Activated CD4-positive, alpha-beta T cell treated with anti-CD3 and anti-CD28 coated beads, Interleukin-2, amount 10 ng/mL, durations not matched to agents 7 days and 5 days (primary cell): ENCODE measurements at places on chromosomes 3 and 15.

DNA sequence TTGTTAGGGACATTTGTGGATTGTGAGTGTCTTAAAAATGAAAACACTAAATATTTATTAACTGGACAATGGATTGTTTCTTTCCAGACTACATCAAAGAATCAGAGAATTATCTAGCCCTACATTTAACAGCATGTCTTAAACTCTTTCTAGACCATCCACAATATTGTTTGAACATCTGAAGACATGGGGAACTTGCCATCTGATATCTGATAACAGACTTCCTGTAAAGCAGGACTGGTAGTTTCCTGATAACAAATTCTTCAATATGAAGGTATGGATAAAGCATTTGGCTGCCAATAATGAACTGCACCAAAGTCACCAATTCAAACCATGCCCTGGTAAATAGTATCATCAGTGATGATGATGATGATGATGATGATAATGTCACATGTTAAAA is 26.2 kb upstream of the HACD2 start:
- no peak for DNase-seq

DNA sequence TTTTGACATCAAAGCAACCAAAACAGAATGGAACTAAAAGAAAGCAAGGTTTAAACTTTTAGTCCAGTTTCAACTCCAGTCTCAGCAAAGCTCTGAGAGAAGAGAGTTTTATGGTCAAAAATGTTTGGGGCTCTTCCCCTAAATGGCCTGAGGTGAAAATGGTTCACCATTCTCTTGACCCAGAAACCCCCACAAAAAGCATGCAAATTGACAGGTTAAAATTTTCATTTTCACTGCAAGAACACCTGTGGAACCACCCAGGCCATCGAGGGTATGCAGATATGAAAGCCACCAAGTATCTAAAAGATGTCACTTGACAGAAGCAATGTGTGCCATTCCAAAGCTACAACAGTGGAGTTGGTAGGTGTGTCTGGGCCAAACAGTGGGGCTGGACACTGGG is 195.0 kb downstream of the MAGI1 start:
- DNase-seq: no peak

DNA sequence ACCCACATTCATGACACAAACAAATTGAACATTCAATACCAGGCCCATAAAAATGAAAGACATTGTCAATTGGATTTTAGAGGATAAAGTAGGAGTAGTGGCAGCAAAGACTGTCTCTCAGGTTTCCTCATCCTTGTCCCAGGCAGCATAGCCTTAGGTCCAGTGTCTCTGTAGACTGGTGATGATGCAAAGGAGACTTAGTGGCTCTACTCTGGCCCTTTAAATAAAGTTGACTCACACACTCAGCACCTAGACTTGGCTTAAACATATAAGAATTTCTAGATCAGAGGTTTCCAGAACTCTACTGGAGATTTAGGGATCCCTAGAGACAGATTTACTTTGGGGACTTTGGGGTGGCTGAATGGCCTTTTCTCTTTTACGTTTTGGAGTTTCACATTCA is 166.6 kb downstream of the NR1D2 start:
- no peak for DNase-seq

DNA sequence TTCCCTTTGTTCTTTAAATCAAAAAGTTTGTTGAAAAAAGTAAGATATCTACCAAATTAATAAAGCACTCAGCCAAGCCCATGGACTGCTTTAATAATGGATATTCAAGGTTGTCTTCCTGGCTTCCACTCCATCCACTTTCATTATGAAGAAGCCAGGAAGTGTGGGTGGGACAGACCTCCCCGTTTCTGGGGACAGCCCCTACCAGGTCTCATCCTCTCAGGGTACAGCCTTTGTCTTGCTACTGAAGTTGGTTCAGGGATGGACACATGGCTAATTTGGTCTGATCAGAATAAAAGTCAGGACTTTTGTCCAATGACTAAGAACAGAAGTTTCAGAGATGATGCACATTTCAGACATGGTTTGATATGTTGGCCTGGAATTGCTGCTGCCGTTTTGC is 32.6 kb downstream of the CCNB2 start:
- DNase-seq: no peak

DNA sequence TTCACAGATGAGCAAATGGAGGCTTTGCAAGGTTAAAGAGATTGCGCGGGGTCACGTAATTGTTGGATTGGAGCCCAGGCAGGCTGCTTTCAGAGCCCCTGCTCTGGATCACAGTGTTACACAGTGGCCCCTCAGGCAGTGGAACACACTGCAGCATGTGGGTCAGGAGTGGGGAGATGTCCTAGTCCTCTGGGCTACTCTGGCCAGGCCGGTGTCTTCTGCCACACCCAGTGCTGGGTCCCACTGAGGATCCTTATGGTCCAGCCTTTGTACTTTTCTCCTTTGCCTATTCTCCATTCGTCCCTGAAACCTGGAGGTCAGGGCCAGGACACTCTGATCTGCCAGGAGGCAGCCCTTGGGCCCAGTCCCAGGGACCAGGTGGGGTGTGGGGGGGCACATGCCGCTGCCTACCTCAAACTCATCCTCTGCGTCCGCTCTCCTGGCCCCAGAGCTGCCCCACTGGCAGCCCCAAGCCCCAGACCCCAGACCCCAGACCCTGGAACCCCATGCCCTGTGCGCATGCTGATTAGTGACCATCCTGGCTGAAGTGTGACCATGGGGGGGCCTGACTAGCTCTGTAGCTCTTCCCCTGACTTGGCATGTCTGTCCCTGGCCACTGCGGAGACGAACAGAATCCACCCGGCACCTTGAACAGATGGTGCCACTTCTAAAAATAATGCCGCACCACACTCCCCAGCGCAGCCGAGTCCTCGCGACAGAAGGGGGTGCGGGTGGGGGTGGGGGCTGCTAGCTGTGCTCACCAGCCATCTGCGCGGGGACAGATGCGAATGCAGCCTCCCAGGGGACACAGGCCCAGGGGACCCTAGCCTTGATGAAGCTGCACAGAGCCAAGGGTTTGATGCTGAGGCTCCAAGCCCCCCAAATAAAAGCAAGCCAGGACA is 41.6 kb downstream of the ATP2B2 start:
- no peak for DNase-seq

DNA sequence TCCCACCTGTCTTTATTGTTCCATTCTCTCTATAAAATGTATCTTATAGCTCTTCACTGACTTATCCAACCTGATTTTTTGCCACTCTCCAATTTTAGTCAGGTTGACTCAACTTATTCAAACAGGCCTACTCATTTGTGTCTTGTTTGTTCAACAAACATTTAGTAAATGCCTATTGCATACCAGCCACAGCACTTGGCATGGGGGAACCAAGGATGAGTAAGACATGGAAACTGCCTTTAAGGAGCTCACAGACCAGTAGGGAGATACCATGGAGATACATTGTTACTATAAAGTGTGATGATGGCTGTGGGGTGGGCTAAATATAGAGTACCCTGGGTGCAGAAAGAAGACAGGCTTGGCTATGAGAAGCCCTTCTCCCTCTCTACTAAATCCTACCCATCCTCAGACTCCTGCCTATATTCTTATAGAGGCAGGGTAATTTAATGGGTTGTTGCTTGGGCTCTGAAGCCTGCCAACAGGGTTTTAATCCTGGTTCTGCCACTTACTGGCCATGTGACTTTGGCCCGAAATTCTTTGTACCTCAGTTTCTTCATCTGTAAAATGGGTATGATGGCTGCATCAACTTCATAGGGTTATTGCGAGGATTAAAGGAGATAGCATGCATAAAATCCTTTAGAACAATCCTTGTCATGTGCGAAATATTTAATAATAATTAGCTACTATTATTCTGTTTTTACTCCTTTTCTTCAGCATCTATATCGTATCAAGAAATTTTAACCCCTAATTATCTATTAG is 348.5 kb upstream of the UMPS start:
- no peak for DNase-seq

GRCh38 chr3:34008191-34008590 is 209.8 kb downstream of the PDCD6IP start:
- no peak for DNase-seq

DNA sequence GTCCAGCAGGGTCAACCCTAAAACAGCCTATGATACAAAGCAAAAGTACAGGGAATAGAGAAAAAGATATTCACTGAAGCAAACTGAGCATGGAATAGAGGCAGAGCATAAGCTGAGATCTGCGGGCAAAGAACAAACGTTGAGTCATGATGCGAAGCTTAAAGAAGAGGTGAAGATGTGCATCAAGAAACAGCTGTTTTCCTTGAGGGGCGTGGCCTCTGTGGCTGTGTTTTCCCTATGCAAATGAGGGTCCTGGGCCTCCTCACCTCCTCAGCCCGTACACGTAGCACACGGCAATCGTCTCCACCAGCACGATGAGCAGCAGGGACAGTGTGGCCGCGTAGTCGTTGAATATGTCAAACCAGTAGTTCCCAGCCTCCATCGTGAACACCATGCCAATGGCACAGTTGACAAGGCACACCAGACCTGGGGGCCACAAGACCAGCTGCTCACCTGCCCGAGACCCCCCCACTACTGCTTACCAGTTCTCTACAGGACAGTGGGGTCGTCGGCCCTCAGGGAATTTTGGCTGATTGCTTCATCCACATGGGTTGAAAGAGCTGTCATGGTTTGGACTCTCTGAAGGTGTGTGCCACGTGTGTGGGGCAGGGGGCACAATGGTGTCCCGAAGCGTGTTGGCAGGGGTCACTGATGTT is 33.6 kb downstream of the SLC6A20 start:
- DNase-seq: no peak

- no peak for DNase-seq
Observed at GRCh38 chr15:79209116-79209515, 73.4 kb upstream of the ANKRD34C start.

DNA sequence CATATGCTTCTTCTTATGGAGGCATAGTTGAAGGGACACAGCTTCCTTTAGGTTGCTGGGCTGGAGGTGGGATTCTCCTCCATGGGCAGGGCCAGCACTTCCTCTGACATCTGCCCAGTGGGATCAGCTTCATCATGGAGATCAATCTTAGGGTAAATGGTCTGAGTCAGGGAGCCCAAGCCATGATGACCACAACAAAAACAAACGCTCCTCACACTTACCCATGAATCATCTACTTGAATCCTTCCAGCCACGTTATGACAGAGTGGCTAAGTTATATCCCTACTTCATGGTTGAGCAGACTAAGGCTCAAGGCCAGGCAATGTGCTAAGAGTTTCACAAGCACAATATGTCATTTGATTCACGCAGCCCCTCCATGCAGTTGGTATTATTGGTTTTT is 87.2 kb upstream of the NMNAT3 start:
- no peak for DNase-seq

DNA sequence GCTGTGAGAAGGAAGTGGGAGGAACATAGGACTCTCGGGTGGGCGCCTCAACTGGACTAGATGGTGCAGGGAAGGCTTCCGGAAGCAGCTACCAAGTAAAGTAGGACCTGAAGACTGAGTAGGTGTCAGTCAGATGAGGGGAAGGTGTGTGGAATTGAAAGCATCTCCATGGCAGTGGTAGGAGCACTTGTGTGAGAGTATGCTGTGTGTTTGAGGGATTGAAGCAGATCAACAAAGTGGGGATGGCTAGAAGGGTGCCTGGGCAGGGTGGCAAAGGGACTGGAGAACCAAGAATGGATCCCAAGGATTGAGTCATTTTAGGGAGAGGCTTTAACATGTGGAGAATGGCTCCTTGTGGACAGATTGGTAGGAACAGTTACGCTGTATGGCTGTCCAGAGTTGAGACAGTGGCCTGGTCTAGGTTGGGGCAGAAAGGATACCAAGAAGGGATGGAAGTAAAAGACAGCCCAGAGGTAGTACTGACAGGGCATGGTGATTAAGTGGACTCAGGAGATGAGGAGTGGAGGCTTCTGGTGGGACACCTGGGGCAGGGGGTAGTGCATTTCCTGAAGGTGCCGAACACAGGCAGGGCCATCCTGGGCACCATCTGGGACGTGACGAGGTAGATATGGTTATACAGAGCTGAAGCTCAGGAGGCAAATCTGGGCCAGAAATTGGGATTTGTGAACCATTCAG is 1.5 kb downstream of the UQCC5 start:
- DNase-seq: no peak

GRCh38 chr3:133941415-133941821 is 45.7 kb upstream of the RAB6B start:
- DNase-seq: no peak

- peak; percentile 86 for DNase-seq
Observed at GRCh38 chr3:188154014-188154808, at the start of gene LPP. Gene LPP, plus strand, starts transcription at chr3:188154157. Its CDS starts 251,964 bp downstream, at chr3:188406121.

- no peak for DNase-seq
Observed at GRCh38 chr3:119930286-119930685, 148.4 kb downstream of the NR1I2 start.

DNA sequence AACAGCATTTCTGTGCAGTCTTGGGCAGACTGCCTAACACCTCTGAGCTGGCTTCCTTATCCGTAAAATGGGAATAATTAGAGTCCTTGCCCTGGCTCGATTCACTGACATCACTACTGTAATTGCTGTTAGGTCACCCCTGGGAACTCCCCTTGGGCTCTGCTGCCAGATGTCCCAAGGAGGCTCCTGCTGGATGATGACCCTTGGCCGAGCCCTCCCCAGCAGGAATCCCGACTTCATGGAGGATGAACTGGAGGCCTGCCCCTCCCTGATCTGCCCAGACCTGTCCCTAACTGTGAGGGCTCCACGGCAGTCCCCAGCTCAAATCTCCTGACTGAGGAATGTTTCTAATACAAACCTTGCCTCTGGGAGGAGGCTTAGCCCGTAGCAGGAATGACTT is 18.0 kb downstream of the ESYT3 start:
- DNase-seq: no peak

GRCh38 chr15:46580924-46581323 is 946.1 kb downstream of the SQOR start:
- DNase-seq: no peak

GRCh38 chr3:178059119-178059518 is 477.1 kb upstream of the KCNMB2 start:
- no peak for DNase-seq

DNA sequence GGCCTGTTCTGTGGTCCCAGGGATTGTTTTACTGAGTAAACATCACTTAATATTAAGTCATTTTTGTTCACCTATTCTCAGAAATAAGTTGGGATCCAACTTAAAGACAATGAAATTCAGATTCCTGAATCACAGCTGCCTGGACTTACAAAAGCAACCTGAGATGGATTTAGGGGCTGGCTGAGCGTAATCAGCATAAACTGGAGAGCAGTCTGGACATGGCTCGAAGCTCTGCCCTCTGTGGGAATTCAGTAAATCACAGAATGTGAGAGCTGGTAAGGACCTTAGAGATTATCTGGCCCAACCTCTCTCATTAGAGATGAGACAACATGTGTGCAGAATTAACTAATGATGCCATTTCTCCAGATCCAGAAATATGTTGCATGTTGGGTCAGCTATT is 23.7 kb downstream of the CCDC80 start:
- no peak for DNase-seq

DNA sequence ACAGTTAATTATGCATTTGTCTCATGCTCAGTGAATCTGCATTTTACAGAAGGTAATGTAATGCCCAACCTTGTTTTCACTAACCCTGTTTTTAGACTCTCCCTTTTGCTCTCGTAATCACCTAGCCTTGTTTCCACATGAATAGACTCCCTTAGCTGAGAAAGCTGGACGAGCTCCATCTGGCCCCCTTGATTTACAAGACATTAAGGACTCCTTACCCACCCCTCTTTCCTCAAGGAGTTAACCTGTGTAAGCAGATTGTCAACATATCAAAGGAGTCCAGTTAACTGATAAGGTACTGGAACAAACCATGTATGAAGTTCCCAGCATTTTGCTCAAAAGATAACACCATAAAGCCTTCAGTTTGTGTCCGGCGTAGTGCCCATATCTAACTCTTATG is 99.6 kb downstream of the VPS8 start:
- no peak for DNase-seq

- DNase-seq: peak; percentile 29
Observed at GRCh38 chr3:57078344-57078634, 17.8 kb downstream of the SPATA12 start.

GRCh38 chr15:81060907-81061306 is 60.2 kb downstream of the TLNRD1 start:
- no peak for DNase-seq
